ENCODE measurements at places on chromosomes 1 and 21.
A peak's percentile ranks its signal among the peaks of the same experiment; 100 is the strongest.

DNA sequence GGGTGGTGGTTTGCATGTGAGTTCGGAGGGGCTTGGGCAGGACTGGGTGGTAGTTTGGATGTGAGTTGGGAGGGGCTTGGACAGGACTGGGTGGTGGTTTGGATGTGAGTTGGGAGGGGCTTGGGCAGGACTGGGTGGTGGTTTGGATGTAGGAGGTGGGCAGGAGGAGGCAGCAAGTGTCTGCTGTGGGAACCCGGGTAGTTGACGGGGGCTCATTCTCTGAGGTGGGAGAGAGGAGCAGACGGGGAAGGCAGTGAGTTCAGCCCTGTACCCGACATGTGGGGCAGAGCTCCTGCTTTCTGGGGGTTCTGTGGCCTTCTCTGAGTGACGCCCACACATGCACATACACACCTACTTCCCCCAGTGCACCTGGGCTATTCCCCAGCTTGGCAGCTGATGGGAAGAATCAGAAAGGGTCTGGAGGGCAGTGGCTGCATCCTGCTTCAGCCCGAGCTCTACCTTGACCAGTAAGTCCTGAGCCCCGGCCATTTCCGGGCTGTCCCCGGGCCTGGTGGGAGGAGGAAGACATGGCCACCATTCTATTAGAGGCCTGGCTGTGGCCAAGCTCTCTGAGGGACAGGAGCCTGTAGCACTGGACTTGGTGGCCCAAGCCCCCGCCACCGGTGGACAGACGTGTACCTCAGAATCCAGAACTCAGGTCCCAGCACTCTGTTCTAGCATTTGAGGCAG, 58.1 kb downstream of the EDN2 start:
- DNase-seq = no peak

- no peak for DNase-seq
Measured at GRCh38 chr1:147547065-147547464, 5.8 kb downstream of the BCL9 start.

DNA sequence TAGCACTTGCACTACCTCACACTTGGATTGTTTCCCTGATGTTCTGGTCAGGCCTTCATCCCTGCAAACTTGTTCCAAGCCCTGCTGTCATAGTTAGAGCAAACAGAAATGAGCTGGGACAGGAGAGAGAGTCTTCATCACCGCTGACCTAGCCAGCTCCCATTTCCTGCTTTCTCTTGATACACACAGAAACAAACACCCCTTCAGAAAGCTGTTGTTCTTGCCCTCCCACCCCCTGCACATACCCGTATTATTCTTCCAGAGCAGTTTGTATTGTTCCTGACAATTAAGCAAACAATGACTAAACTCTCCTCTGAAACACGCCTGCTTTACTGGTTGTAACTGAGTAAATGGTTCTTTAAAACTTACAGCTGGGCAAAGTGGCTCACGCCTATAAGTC, 2.9 kb upstream of the SYT2 start:
- DNase-seq = no peak

DNA sequence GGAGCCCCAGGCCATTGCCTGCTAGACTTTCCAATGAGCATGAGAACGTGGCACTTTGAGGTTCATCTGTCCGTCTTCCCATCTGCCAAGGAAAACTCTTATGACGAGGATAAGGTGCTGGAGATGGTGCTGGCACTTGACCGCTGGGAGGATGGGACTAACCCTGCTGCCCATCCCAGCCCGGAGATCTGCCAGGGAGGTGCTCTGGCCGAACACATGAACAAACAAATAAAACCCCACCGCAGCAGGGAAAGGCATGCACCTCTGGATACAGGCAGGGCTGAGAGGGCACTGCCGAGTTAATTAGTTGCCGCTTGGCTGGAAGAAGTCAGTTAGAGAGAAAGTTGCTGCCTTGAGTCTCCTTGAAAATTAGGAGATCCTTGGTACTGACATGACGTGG, 308.4 kb downstream of the AJAP1 start:
- no peak for DNase-seq

DNA sequence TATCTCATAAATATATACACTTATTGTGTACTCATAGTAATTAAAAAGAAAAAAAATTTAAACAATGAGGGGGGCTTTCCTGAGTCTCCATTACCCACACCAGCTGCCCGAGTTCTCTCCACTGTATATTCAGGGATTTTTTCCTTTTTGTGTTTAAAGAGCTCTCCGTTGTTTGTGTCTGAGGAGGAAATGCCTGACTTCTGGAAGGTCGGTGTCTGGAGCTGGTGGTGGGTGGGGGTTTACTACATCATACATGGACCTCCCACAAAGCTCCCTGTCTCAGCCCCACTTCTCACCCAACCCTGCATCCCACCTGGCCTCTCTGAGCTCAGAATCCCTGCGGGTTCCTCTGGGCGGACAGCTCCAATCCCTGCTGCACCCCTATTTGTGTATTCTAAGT, 64.1 kb upstream of the ETV3 start:
- DNase-seq = no peak

GRCh38 chr21:45104560-45104959, 30.2 kb downstream of the ADARB1 start:
- DNase-seq = peak; percentile 26

DNA sequence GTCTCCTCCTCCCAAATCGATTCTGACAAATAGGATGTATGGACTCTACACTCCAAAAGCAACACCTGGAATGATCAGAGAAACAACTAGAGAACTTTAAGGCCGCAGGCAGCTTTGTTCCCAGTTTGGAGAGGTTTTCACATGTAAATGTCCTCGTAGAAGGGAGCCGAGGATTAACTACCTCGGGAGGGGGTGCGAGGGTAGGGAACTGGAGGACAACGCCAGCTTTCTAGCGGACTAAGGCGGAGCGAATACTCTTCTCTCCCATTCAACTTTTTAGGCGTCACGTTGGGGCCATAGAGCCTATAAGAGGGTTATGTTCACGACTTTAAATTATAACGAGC, 1.2 kb downstream of the SCAF4 start:
- DNase-seq = no peak

GRCh38 chr1:195731385-195731784, 876.9 kb downstream of the KCNT2 start:
- DNase-seq = no peak

All from activated naive CD4-positive, alpha-beta T cell treated with Interleukin-2 at 50 U/mL for 16 hours (primary cell).